NCI-H2081 (cell line): ENCODE measurements at places on chromosomes 2 and 18.

- DNase-seq = no peak
These were observed 156.6 kb upstream of the ETAA1 start for GRCh38 chr2:67240507-67240906.

DNA sequence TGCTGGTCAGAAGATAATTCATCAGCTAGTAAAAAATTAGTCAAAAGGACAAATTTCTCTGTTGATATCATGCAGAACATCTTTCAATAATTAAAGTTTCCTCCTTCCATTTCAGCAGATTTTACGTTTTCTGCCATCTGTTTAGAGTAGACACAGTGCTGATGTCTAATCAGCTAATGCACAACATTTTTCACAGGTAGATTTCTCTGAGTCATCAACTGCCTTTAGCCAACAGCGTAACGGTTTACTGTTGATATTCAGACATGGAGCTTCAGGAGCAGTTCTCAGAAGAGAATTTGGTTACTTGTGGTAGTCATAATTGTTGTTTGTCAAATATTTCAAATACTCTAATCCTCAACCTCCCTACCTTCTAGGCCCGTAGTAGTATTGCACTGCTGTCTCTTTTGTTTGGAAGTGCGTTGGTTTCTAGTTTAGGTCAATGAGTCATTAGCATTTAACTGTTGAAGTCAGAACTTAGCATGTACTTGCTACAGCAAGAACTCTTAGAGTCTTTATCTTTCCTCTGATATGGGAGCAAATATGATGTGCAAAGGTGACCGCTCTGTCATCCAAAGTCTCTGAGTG lies 86.8 kb upstream of the TFPI start:
- DNase-seq = no peak

DNA sequence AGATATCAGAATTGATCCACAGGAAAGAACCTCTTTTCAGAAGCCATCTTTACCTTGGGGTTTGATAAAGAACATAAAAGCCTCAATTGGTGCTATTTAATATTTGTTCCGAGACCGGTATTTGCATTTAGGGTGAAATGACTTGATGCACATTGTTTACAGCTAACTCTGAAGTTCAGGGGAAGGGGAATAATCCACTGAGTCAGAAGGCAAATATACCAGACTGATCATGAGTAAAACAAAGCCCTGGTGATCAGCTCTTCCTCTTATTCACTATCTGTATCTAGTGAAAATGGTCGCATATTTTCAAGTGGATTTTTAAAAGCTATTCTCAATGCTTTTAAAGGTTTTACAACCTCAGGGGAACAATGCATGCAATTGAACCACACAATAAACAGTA lies 53.0 kb upstream of the ATP8B1 start:
- no peak for DNase-seq

- DNase-seq = no peak
These were observed 32.2 kb upstream of the TEX51 start for GRCh38 chr2:126866451-126866850.

GRCh38 chr2:134774786-134775641 lies 56.2 kb upstream of the TMEM163 start:
- DNase-seq = peak; percentile 75

GRCh38 chr2:228703152-228703551 lies 521.7 kb upstream of the SPHKAP start:
- no peak for DNase-seq

DNA sequence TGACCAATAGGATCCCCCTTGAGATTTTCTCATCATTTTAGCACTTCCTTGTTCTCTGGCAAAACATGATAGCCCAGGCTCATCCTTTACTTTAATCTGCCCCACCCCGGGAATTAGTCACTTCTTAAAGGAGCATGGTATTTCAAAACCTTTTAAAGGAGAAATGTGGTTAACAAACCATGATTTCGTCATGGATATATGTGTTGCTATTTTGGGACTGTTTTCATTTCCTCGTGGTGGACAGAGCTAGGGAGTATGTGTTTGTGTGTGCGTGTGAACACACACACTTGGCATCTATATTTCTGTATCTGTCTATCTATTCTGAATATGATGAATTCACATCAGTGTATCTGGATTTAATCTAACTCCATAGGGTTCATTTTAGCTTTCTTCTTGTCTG lies 128.1 kb downstream of the BIRC6 start:
- DNase-seq = no peak

GRCh38 chr18:32372381-32373061 lies 98.2 kb downstream of the GAREM1 start:
- DNase-seq = peak; percentile 68

GRCh38 chr2:36360834-36361233 lies 5.3 kb downstream of the CRIM1 start:
- DNase-seq = no peak

DNA sequence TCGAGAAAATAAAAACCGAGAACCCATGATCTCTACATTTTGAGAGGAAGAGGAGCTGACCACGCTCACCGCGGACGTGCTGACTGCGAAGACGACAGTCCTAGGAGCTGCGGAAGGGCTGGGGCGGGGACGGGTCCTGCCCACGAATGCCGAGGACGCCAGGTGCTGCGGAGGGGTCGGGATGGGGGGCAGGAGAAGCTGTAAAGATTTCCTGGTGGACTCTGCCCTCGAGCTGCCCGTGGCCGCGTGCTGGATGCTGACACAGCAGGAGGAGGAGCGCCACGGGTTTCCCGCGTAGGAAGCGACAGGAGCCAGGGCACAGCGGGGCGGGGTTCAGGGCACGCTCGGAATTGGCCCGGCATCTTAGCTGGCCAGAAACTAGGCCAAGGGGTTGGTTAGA lies 22.2 kb downstream of the ZSCAN30 start:
- DNase-seq = no peak

- DNase-seq = no peak
These were observed 11.2 kb upstream of the PUM2 start for GRCh38 chr2:20361893-20362292.

- no peak for DNase-seq
These were observed 11.1 kb downstream of the HADHB start for GRCh38 chr2:26255759-26256384.

DNA sequence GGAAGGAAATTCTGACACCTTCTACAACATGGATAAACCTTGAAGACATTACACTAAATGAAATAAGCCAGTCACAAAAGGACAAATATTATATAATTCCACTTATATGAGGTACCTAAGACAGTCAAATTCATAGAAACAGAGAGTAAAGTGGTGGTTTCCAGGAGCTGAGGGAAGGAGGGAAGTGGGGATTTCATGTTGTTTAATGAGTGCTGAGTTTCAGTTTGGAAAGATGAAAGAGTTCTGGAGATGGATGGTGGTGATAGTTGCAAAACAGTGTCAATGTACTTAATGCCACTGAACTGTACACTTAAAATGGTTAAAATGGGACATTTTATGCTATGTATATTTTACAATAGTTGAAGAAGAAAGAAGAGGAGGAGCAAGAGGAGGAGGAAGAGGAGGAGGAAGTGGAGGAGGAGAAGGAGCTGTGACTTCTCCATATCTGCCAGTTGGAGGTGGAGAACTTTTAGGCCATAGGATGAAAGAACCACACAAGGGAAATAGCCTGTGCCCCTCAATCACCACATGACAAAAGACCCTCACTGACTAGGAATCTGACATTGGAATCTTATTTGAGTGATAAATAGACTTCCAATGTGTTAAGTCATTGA lies 55.3 kb upstream of the LGALSL start:
- no peak for DNase-seq

- no peak for DNase-seq
These were observed 162.7 kb upstream of the COL3A1 start for GRCh38 chr2:188811522-188811921.

DNA sequence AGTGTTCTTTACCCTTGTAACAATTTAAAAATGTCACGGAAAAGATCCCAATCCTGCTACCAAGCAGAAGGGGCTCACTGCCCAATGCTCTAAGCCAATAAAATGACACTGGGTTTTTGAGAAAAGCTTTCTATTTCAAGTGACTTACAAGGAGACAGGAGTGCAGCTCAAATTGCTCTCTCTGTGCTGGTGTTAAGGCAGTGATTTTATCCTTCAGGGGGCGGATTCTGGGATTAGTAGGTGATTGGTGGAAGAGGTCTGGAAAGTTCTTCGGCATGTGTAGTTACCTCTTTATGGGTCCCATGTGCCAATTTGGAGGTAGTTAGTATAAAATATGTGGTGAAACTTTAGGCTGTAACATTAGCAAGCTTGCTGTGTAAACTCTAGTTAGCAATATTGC lies 27.4 kb upstream of the MCM6 start:
- no peak for DNase-seq

GRCh38 chr2:227436436-227437174 lies 35.4 kb upstream of the AGFG1 start:
- DNase-seq = no peak
